ENCODE measurements at places on chromosomes 3 and 15.

GRCh38 chr3:85801955-85802354 is 843.2 kb downstream of the CADM2 start:
- DNase-seq: no peak

DNA sequence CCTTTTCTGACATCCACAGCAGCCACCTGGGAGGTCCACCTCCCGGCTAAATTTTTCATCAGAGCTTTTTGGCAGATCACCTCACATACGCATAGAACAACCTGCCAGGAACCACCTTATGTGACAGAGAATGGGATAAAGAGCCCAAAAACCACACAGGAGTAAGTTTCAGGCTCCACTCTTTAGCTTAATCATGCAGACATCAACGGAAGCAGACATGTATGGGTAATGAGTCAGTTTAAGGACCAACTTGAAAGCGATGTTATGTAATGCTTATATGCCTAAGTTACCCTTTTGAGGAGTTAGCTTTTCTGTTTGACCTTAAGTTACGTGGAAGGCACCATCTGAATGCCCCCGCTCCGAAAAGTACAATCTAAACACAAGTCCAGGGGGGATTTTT is 183.3 kb upstream of the BHLHE40 start:
- no peak for DNase-seq

GRCh38 chr3:191131305-191131704 is 67.7 kb upstream of the OSTN start:
- no peak for DNase-seq

GRCh38 chr3:31043184-31043819 is 148.8 kb upstream of the GADL1 start:
- no peak for DNase-seq

DNA sequence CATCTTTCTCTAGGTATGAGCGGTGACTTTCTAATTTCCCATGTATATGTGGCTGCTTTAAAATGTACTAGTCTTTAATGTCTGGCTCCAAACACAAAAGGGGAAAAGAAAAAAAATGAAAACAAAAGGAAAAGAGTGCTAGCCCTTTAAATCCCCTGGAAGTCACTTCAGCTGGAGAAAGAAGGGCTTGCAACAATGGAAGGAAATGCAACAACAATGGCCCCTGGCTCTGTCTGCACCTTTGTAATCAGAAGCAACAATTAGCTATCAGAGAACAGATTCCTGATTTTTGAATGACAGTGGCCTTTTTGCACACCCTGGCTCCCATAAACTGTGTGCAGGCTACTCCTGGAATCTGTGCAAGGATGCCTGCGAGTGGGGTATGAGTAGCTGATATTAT is 591.2 kb downstream of the FHIT start:
- DNase-seq: no peak

DNA sequence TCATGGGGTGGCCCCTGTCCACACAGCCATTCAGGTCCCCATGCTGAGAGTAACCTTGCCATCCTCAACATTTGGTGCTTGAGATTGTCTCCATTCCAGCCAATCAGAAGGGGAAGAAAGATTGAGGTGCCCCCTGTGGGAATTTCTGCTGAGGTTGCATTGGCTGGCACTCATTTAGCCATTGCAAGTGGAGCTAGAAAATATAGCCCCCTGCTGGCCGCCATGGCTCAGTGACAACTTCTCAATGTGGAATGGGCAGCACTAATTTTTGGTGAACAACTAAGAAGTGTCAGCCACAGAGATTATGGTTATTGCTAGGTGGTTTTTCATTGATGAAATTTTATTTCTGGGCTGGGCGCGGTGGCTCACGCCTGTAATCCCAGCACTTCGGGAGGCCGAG is 22.0 kb downstream of the COL6A6 start:
- DNase-seq: no peak

DNA sequence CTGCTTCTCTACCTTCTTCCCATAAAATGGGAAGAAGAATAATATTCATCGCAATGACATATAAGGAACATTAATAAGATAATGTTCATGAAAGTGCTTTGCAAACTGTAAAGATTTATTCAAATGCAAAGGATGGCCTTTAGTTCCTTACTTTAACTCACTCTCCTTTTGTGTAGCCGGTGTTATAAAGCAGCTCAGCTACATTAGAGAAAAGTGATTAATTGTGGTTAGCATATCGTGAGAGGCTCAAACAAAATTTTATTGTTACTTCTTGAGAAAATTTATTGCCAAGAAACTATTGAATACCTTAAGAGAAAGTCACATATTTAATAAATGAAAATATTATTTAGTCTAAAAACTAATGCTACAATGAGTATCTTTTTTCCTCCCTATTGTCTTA is 250.7 kb upstream of the NR2E3 start:
- no peak for DNase-seq

DNA sequence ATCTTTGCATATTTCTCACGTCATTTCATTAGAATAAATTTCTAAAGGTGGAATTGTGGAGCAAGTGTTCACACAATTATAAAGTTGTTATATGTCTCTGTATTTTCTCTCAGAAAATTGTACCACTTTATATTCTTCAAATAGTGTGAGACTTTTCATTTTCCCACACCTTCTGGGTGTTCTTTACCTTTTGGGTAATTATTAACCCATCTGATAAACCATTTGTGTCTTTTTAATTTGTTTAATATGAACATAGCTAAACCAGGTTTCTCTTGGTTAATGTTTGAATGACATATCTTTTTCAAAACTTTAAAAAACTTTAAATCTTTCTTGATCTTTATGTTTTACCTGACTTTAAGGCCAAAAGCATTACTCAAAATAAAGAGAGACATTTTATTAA is 40.5 kb downstream of the DZIP3 start:
- no peak for DNase-seq

- no peak for DNase-seq
Observed at GRCh38 chr15:28885630-28886430, at the start of gene APBA2. Gene APBA2 (plus strand): TSS chr15:28885974. CDS start chr15:29053885, 167,911 bp downstream.

- no peak for DNase-seq
Observed at GRCh38 chr15:22918056-22918455, 62.1 kb downstream of the CYFIP1 start.

DNA sequence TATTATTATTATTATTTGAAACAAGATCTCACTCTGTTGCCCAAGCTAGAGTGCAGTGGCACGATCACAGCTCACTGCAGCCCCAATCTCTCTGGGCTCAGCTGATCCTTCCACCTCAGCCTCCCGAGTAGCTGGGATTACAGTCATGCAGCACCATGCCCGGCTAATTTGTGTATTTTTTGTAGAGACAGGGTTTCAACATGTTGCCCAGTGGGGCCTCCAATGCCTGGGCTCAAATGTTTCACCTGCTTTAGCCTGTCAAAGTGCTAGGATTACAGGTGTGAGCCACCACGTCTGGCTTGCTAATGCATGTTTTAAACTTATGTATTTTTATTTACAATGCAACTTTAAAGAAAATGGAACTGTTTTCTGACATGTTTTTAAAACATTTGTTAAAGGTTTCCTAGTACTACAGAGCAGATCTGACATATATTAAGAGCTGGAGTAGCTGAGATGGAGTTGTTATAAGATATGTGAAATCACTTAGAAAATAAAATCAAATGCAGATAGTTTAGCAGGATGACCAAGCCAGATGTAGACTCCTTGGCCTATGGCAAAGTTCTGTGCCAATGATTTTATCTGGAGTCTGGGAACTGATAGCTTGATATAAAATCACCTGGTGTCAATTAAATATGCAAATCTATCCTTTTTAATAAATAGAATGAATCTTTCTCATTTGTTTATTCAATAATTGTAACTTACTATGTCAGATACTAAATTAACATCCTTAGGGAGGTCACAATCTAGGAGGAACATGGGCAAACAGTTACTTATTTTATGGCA is 310.1 kb upstream of the NAALADL2 start:
- DNase-seq: no peak

GRCh38 chr15:49857496-49858475 is 236.9 kb downstream of the DTWD1 start:
- DNase-seq: no peak

DNA sequence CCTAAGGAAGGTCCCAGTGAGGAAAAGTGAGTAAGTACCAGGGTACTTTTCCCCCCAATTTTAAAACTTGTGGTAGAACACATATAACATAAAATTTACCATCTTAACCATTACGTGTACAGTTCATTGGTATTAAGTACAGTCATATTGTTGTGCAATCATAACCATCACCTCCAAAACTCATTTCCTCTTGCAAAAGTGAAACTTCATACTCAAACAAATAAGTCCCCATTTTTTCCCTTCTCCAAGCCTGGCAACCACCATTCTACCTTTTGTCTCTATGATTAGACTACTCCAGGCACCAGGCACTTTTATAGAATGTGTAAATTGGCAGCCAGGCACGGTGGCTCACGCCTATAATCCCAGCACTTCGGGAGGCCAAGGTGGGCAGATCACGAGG is 12.2 kb downstream of the PRC1 start:
- DNase-seq: no peak
